Left kidney (tissue), 8 donors: ENCODE measurements at places on chromosomes 16 and 17. TPM values are rescaled to one million over a fixed set of nuclear protein-coding genes. Genes with fewer than 3 reads are reported as not detected.

Gene SBK1
- polyA plus RNA-seq = 16.9 TPM

Gene CSH1
- polyA plus RNA-seq = not detected

Gene KRTAP9-9
- not detected for polyA plus RNA-seq

Gene SLC6A2
- 0.08 TPM for polyA plus RNA-seq

Gene FA2H
- 3.1 TPM for polyA plus RNA-seq

Gene OTOP3
- polyA plus RNA-seq = not detected

Gene LPO
- 0.17 TPM for polyA plus RNA-seq

Gene LLGL2
- polyA plus RNA-seq = 67.5 TPM

Gene ZFHX3
- 24.3 TPM for polyA plus RNA-seq

Gene TBC1D3
- polyA plus RNA-seq = not detected

Gene GUCY2D
- polyA plus RNA-seq = 0.45 TPM

Gene GPR179
- 0.28 TPM for polyA plus RNA-seq

Gene KRT28
- polyA plus RNA-seq = not detected

Gene VPS25
- 78.2 TPM for polyA plus RNA-seq
